ENCODE measurements at places on chromosomes 5 and 9. TPM values are rescaled to one million over a fixed set of nuclear protein-coding genes. Genes with fewer than 3 reads are reported as not detected.

The FOXD4L6 gene
- total RNA-seq, result not detected

The OXCT1 gene
- total RNA-seq, result 35.7 TPM

The ACSL6 gene
- not detected for total RNA-seq

The AQP7 gene
- 0.09 TPM for total RNA-seq

The TMEM252 gene
- not detected for total RNA-seq

The WNK2 gene
- not detected for total RNA-seq

The SPINK7 gene
- not detected for total RNA-seq

The GRIN3A gene
- total RNA-seq, result 0.09 TPM

- DNase-seq, result no peak
These were observed 861 bp downstream of the NTRK2 start for GRCh38 chr9:84670138-84671041.

DNA sequence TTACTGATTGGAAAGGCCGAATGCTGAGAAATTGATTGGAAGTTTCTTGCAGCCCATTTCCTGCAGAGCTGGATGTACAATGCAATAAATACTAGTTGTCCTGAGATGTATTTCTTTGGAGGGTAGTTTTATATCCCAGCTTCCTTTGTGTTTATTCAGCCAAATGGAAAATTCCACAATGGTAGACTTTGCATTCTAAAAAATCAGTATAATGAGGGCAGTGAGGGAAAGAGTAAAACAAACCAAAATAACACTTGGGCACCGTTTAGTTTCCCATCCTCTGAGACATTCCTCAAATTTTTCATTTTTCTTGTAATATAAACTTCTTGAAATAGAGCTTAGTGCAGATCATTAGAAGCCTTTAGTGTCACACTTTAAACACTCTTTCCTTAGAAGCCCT lies 379.4 kb downstream of the EBF1 start:
- DNase-seq, result no peak

DNA sequence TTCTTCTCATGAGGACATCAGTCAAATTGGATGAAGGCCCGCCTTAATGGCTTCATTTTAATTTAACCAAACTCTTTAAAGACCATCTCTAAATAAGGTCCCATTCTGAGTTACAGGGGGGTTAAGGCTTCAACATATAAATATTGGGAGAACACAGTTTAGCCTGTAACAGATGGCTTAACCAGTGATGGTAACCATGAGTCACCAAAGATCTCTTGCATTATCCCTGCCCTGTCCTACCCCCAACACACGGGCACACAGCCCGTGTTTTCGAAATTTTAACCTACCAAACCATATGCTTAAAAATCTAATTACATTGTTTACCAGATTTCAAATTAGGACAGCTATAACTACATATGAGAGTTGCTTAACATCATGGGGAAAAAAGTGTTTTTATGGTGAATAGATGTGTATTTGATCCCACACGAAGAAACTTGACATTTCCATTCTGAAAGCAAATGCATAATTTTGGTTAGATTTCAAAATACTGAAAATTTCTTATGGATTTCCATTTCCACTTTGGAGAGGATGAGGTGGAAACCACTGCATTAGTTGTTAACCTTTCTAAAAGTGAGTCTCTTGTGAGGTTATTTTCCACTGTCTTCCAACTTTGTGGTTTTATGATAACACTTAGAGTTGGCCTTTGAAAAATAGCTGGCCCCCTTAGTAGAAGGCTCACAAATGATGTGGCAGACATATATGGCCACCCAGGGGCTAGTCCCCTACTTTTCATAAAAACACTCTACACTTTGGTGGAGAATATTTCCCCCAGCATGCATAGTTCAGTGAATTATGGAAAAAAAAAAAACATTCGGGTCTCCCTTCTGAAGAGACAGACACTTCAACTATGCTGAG lies 849.3 kb downstream of the TLE1 start:
- DNase-seq, result no peak

- peak; percentile 58 for DNase-seq
These were observed 591 bp downstream of the ABCA1 start for GRCh38 chr9:104927216-104927911.

DNA sequence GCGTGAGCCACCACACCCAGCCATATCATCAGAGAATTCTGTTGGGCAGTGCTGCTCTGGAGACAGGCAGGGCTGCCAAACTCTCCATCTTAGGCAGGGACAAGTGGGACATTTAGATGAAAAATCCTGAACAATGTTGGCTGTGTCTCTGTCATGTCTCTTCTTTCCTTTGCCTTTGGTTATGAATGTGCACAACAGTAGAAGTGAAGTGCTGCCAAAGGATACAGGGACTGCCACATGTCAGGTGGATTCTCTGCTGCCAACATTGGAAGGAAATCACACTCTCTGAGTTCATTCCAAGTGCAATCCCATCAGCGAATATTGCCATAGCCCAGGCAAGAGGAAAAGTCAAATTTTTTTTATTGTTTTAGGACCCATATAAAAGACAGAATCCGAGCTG lies 348.8 kb downstream of the TRPM3 start:
- DNase-seq, result no peak

DNA sequence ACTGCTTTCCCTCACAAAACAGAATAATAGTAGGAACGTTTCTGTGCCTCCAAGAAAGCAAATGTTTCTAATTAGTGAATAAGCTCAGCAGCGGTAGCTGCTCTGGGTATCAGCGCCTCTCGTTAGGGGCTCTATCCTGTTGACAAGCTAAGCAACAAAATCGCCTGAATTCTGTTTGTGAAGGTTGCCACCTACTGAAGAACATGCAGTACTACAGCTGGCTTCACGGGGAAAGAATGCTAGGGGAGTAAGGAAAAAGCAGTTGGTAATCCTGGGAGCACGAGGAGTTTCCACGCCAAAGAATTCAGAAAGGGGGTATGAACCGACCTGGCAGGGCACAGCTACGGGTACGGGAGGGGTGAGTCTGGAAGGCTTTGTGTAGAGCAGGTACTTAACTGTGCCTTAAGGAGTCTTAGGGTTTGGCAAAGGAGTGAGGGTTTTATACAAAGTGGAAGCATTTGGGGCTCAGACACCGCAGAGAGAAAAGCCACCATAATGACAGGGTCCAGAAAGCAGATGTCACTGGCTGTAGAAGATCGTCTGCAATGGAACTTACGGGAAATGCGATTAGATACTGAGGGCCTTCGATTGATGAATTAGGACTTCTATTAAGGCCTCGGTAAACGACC lies 171.7 kb downstream of the TTC39B start:
- DNase-seq, result peak; percentile 78

- DNase-seq, result peak; percentile 60
These were observed 16.2 kb downstream of the PGGT1B start for GRCh38 chr5:115246361-115246991.

GRCh38 chr5:80761176-80761575 lies 106.4 kb upstream of the DHFR start:
- no peak for DNase-seq

All from fibroblast of the aortic adventitia (primary cell).